Dorsolateral prefrontal cortex (tissue), 122 donors: ENCODE measurements at places on chromosomes 4 and X.
A peak's percentile ranks its signal among the peaks of the same experiment; 100 is the strongest.

DNA sequence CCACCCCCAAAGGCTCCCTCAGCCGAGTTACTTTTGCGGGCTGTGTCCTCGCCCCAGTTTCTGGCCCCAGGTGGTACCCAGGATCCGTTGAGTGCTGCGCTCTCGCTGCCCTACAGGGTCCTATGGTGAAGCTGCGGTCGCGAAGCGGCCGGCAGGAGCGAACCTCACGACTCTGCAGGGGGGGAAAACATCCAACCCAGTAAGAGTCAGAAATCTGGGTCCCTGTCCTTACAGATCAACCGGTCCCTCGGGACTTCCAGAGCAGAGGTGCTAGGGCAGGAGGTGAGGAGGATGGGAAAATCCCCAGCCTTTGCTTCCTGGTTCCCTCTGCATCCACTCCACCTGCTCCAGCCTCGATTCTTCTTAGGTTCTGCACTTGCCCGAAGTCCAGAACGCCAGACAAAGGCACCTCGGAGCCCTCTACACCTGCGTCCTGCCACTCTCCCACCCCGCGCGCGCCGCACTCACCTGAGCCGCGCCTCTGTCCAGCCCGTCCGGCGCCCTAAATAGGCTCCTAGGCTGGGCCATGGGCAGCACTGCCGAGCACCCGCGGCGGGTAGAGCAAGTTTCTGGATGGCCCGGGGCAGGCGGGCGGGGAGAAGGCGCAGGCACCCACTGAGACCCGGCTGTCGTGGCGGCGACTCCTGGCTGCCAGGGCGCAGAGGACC, at the start of gene HS3ST1:
TSS of gene HS3ST1 (minus strand) at position 664 of the 668 bp plus-strand sequence. CDS start 28,889 bp downstream, outside the sequence.
- no peak for DNase-seq

- no peak for DNase-seq
Measured at GRCh38 chr4:110867251-110867960, 244.5 kb upstream of the PITX2 start.

DNA sequence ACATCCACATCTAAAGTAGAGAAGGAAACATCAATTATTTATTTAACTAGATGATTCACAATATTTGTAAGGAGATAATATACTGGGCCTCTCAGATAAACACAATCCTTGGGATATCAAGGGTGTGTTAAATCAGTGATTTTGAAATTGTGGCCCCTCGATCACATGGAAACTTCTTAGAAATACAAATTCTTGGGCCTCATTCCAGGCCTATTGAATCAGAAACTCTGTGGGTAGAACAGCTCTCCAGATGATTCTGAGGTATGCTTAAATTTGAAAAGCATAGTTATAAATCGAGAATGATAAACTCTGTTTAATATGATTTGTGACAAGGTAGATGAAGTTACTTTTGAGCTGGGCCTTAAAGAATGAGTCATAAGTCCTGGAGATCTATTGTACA, 64.3 kb upstream of the GPR174 start:
- no peak for DNase-seq

DNA sequence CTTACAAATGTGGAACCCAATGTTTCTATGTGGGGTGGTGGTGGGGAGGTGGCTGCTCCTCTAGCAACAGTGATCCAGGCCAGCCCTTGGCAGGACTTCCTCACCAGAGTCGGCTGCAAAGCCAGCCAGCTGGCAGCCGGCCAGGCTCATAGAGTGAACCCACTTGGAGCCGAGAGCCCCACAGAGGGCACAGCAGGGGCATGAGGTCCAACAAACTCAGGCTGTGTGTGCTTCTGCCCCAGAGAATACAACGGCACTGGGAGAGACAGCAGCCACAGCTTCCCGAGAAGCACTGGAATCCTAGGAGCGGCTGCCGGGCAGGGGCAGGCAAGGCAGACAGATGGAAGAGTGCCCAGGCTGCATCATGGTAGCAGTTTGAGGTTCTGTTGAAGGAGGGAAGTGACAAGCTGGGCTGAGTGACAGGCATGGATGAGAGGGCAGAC, 23.5 kb upstream of the SOWAHD start:
- peak; percentile 41 for DNase-seq

GRCh38 chr4:61824454-61824853, 624.3 kb downstream of the ADGRL3 start:
- no peak for DNase-seq

DNA sequence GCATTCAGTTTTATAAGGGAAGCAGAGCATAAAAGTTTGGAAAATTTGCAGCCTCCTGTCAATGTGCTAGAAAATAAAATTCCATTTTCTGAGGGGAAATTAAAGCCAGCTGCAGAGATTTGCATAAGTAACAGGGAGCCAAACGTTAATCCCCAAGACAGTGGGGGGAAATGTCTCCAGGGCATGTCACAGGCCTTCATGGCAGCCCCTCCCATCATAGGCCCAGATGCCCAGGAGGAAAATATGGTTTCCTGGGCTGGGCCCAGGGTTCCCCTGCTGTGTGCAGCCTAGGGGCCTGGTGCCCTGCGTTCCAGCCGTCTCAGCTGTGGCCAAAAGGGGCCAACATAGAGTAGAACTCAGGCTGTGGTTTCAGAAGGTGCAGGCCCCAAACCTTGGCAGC, 9.3 kb downstream of the RNF4 start:
- no peak for DNase-seq
